ENCODE measurements at places on chromosomes 16 and 17.

- no peak for DNase-seq
Observed at GRCh38 chr16:17437127-17437720, 33.5 kb downstream of the XYLT1 start.

DNA sequence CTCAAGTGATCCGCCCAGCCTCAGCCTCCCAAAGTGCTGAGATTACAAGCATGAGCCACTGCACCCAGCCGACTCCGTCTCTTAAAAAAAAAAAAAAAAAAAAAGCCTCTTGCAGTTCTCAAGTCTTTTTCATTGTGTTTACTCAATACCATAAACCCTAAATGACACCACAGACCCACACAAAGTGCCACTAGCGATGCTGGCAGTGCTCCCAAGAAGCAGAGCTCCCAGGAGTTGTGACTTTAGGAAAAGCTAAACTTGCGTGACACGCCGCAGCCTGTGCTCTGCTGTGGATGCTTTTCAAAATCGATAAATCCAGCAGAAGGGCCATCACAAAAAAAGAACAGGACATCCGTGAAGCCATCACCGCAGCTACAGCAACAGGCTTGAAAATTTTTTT, 114.7 kb downstream of the ANKRD11 start:
- DNase-seq, result no peak

DNA sequence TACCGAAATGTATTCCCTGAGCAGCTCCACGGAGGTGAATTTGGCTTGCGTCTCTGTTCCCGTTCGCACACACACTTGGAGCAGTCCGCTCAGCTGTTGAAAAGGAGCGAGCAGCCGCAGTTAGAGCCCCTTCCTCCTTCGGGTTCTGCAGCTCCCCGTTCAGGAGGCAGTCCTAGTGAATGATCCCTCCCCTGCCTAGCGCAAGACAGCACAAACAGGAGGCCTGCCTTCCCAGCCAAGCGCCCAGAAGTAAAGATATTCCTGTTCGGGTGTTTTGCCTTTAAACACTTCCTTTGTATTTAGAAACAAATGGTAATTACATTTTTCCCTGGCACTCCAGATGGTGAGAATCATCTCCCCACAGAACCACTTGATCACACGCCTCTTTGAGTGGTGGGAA, 64.7 kb downstream of the ABCC12 start:
- no peak for DNase-seq

GRCh38 chr17:32746698-32747097, 130.2 kb downstream of the MYO1D start:
- no peak for DNase-seq

DNA sequence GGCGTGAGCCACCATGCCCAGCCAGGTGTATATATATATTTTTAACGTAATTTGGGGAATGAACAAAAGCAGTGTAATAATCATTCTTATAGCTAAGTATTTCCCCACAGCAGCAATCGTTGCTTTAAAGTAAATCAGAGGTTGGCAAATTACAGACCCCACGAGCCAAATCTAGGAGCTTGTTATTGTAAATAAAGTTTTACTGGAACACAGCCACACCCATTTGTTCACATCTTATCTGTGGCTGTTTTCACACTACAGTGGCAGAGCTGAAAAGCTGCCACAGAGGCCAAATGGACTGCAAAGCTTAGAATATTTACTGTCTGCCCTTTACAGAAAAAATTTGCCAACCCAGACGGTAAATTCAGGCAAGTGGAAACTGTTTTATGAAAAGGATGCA, 50.8 kb downstream of the RAB11FIP4 start:
- no peak for DNase-seq

GRCh38 chr16:80463751-80464495, 76.9 kb upstream of the DYNLRB2 start:
- DNase-seq, result no peak

- DNase-seq, result no peak
Observed at GRCh38 chr17:66451188-66452149, 149.1 kb downstream of the PRKCA start.

- peak; percentile 30 for DNase-seq
Observed at GRCh38 chr16:55002419-55002818, 71.8 kb downstream of the IRX5 start.

GRCh38 chr17:56389356-56389755, 204.1 kb upstream of the NOG start:
- DNase-seq, result no peak
